ENCODE measurements at places on chromosomes 1 and 21.

- DNase-seq, result no peak
These were observed 19.5 kb upstream of the DDR2 start for GRCh38 chr1:162612606-162613400.

- DNase-seq, result no peak
These were observed at the start of gene TMEM269 for GRCh38 chr1:42784946-42785693. TSS of gene TMEM269 (plus strand) at chr1:42784991. CDS start at chr1:42789894, 4,903 bp downstream.

DNA sequence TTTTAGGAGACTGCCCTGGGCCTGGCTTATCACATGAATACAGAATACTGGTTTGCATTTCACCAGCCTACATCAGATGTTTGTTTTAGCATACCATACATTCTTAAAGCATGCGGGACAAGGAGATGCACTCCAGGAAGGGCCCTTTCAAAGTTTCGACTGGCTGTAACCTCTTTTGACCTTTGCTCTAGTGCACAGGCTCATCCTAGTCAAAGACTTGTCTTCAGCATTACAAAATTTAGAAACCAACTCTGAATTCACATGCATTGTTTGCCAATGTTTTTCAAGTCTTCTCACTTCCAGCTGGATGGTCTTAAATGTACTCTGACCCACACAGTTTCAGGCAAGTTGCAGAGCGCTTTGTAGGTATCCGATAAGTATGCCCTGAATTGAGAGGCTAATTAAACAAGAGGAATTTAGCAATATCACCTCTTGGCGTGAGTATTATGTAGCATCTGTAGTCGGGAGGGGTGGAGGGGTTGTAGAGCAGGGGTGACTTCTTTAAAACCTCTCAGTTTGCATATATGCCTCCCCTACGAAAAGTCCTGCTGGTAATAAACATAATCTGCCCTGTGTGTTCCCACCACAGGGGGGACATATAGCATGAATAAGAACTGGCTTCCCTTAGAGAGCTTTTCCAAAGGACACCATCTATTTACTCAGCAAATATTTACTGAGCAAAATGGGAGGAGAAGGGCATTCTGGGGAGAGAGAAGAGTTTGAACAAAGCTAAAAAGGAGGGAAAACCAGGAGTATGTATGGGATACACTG, 24.4 kb upstream of the AHCYL1 start:
- DNase-seq, result peak; percentile 71

GRCh38 chr1:181251001-181251712, 162.7 kb downstream of the IER5 start:
- peak; percentile 5 for DNase-seq

- peak; percentile 29 for DNase-seq
These were observed 376.9 kb downstream of the HHIPL2 start for GRCh38 chr1:222171005-222171404.

DNA sequence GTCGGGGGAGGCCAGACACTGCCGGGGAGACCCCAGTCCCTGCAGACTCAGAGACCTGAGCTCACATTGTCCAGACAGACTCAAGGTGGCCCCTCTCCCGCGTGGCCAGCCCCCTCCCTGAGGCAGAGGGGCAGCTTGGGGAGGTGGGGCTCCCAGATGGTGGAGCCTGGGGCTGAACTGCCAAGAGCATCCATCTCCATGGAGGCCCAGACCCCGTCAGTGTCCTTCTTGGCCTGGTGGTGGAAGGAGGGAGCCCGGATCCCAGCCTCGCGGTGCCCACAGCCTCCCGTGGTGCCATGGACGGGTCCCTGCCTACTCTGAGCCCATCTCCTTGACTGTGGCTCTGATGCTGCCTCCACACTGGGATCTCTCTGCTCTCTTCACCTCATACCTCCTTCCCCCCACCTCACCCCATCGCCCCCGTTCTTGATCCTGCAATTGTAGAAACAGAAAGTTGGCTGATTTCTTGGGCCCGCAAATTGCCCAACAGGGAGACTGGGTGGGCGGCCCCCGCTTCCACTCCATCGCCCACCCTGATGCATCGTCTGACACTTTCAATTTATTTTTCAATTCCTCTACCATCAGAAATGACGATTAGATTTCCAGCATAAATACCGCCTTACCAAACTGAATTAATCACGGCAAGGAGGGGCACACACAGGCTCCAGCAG, 348.9 kb downstream of the MATN1 start:
- no peak for DNase-seq

- no peak for DNase-seq
These were observed 42.4 kb downstream of the PDC start for GRCh38 chr1:186418503-186418902.

DNA sequence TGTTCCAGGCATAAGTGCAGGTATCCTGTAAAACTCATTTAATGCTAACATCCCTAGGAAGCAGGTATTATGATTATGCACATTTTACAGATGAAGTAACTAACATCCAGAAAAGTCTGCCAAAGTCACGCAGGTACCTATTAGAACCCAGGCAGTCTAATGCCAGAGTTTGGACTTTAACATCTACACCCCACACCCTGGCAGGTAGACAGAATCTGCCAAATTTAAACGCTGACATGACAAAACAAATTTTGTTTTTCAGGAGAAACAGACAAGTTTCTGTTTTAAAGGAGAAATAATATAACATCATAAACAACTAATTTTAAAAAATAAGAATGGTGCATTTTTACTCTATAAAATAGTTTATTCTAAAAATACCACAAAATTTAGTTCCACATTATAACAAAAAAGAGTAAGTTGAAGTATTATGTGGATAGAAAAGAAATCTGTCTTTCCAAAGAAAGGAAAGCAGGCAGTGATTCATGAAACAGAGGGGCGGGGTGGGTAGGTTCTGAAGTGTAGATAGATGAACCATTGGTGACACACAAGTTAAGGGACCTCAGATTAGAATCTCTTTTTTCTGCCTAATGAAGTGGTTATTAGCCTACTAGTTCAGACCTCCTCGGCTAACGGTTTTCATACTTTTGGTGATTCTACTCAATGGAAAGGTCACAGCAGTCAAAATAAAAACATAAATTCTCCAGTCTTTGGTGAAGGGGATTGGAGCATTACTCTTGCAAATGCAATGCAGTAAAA, 1.7 kb downstream of the ASPM start:
- peak; percentile 46 for DNase-seq

DNA sequence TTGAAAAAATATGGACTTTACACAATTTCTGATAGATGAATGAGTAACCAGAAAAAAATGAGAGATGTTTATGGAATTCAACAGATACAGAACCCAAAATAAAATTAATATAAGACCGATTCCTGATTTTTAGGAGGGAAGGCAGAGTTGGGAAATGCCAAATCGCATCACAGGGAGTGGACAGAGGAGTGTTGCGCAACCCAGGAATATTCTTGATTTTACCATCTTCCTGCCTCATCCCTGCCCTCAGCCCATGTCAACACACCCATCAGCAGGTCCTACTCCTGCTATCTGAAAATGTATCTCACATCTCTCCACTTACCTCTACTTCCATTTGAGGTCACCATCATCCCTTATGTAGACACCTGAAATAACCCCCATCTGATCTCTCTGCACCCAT, 221.0 kb downstream of the DSCAM start:
- DNase-seq, result no peak

DNA sequence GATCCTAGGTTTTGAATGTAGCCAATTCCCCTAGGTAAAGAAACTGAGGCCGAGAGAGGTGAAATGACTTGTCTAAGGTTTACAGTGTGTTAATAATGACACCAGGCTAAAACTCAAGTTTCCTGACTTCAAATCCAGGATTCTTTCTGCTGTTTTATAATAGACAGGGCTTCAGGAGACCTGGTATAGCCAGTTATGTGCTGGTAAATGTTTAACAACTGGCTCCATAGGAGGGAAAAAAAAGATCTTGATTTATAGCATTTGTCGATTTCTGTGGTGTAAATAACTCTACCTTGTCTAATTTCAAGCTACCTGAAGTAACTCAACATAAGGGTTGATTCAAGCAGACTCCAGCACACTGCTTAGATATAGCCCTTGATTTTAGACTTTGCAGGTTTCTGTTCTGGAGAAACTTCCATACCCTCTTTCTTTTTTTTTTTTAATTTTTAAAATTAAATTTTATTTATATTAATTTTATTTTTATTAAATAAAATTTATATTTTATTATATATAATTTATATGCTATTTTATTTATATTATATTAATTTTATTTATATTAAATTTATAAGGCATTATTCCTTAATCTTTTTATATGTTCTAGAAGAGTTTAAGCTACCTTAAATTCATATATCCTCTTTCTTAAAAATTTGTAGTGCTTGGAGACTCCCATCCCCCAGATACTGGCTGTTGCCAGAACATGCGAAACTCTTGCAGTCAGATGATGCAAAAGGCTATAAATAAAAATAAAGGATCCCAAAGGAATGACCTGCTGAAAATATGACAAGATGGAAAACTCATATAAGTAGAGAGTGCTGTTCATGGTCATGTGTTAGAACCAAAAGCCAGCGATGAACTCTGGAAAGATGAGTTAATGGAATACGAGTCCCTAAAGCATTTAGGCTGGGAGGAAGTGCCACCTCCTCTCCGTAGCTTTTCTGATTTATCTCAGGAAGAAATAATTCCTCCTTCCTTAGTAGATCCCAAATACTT, 35.4 kb upstream of the SRSF10 start:
- peak; percentile 15 for DNase-seq

GRCh38 chr1:117146575-117147340, 25.2 kb upstream of the TRIM45 start:
- DNase-seq, result peak; percentile 94

- no peak for DNase-seq
These were observed 6.9 kb downstream of the PLPP3 start for GRCh38 chr1:56572334-56573050.

DNA sequence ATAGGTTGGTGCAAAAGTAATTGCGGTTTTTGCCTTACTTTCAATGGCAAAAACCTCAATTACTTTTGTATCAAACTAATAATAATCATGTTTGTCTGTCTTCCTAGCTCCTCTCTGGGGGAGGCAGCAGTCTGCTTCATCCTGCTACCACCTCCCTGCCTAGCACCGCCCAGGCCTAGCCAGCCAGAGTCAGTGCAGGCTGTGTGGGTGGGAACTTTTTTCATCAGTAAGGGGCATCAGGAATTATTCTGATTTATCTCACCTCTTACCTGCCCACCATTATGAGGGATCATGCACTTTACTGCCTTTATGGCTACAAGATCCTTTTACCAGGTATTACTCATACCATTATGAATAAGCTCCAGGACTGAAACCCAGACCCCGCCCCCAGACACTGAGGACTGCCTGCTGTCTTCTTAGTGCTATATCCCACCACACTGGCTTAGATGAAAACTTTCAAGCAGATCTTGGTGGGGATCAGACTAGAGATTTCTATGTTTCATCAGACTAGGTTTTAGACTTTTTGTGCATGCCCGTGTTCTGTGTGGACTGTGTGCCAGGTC, 116.4 kb downstream of the PBX1 start:
- peak; percentile 39 for DNase-seq

GRCh38 chr1:238589843-238590435, 699.2 kb upstream of the ZP4 start:
- peak; percentile 85 for DNase-seq

DNA sequence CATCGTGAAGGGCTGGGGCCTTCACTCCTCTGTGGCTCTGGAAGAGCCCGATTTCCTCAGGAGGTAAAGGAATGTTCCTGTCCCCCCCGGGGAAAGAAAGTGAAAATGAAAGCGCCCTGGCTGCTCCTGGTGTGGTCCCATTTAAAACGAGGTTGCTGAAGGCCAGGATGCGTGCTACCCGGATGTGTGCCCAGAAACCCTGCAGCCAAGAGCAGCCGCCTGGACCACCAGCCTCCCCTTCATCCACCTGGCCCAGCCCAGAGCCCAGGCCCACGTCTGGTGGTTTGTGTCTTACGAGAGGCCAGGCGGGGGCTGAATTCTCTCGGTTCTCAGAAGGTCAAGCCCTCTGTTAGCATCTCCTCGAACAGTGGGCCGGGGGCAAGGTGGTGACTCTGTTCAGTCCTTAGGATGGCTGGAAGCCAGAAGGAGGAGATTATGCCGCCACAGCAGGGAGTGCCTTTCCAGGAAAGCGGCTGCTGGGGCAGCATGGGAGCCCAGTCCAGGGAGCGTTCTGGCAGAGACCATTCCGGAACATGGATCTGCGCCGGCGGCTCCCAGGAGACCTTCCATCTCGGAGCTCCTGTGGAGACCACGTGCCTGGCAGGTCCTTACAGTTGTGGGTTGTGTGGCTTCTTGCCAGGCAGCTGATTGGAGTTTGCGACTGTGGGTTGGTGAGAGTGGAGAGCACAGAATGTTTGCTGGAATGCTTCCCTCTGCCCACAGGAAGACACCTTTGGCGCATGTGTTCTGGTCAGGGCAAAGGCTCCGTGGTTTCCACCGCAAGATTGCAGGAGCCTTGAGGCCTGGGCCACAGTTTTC, 1.4 kb downstream of the GUK1 start:
- DNase-seq, result no peak

DNA sequence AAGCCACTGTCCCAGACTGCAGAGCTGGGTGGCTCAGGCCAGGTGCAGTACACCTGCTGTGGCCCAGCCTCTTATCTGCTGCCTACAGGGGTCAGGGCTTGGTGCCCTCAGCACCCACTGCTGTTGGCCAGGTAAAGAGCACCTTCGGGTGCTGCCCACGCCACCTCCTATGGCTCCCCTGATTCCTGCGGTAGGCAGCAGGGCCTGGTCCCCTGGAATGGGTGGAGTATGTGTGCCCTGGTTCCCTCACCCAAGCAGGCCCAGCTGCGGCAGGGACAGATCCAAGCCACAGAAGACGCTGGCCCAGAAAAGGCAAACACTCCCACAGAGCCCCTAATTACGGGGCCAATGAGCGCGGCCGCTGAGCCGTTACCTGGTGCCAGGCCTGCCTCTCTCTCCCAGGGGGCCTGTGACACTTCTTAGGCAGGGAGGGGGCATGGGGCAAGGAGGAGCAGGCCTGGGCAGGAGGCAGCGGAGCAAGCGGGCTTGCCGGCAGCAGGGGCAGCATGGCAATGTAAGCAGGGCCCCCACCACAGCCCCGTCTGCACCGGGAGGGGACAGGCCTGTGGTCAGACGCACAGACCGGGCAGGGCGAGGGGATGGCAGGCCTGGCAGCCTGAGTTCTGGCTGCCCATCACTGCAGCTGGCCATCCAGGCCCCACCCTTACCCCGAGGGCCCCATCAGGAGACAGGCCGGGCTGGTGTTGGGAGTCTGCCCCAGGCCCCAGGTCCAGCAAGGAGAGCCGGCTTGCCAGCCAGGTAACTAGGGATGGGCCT, 19.0 kb downstream of the ESPN start:
- DNase-seq, result no peak

GRCh38 chr1:207799989-207800648, 48.3 kb downstream of the CD46 start:
- no peak for DNase-seq

- no peak for DNase-seq
These were observed 6.4 kb upstream of the PLXNA2 start for GRCh38 chr1:208250613-208251012.

- DNase-seq, result peak; percentile 6
These were observed 238.1 kb downstream of the LRRC40 start for GRCh38 chr1:69967245-69967766.

DNA sequence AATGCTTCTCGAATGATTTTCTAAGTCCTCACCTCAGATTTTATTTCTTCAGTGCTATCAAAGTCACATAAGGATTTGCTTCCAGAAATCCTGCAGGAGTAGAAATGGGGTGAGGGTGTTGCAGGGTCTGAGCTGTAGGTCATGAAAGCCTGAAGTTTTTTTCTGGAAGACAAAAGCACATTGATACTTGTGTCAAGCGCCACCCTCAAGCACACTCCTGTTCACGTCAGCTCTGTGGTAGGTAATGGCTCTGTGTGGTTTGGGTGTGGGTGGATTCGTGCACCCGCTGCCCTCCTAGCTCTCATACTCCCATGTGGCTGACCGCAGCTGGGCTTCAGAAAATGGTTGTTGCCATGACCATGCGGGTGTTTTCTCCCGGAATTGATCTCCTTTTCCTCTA, 39.9 kb downstream of the AKNAD1 start:
- peak; percentile 7 for DNase-seq

- DNase-seq, result peak; percentile 95
These were observed 12.5 kb upstream of the SARS1 start for GRCh38 chr1:109201123-109201703.

All from brain microvascular endothelial cell (primary cell).